ENCODE measurements at places on chromosomes 11 and 22.

DNA sequence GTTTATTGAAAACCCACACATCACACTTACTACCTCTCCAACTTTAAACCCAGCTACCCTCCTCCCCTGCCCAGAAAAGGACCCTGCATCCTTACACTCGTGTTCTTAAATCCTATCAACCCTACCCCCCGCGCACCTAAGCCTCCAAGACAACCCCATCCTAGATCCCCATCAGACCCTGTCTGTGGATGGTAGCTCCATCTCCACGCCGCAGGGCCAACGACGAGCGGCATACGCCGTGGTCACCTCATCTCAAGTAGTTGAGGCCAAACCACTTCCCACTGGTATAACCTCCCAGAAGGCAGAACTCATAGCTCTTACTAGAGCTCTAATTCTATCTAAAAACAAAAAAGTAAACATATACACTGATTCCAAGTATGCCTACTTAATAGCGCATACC, 9.4 kb upstream of the OR56A3 start:
- DNase-seq: no peak

DNA sequence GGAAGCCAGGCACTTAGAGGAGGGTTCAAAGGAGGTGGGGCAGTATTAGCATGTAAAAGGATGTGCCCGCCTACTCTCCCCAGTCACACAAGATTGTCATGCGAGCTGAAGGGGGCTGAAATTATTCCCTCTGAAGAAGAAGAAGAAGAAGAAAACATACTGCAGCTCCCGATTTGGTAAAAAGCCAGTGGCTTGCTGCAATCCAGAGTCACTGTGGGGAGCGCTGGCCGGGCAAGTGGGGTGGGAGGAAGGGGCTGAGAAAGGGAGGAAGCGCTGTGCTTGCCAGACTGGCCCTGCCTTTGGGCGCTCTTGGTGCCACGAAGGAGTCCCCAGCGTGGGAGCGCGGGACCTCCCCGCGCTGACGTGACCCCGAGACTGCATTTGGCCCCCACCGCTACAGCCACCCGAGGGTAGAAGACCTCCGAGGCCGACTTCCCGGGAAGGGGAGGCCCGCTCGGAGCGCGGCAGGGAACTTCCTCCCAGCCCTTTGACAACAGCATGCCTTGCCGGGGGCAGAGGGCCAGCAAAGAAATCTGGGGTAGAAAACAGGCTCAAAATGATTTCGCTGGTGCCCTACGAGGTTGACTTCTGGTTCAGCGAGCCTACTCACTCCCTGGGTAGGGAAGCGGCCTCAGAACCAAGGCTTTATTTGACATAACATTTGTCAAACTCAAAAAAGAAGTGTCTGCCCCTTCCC, 906.3 kb downstream of the DLG2 start:
- DNase-seq: no peak

GRCh38 chr11:9264316-9265210, 587 bp downstream of the DENND5A start:
- DNase-seq: no peak

- no peak for DNase-seq
Observed at GRCh38 chr22:18148293-18148965, 1.5 kb upstream of the USP18 start.

- DNase-seq: no peak
Observed at GRCh38 chr11:86209806-86210657, 34.5 kb upstream of the EED start.

DNA sequence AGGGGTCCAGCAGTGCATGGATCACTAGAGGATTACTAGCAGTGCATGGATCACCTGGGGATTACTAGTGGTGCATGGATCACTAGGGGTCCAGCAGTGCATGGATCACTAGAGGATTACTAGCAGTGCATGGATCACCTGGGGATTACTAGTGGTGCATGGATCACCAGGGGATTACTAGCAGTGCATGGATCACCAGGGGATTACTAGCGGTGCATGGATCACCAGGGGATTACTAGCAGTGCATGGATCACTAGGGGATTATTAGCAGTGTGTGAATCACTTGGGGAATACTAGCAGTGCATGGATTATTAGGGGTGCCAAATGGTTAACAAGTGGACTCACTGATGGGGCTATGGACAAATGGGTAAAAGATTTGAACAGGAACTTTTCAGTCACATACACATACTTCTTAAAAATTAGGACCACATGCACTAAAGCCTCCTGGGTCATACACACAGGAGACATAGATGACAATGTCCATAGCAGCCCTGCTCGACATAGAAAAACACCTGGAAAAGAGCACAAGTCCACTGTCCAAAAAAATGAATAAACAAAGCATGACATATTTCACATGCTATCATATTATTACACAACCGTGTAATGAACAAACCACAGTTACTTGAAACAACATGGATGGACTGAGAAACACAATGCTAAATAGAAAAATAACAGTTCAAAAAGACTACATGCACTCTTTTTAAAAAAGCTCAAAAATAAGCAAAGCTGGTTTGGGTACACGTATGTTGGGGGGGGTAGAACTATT, 109.8 kb downstream of the CD44 start:
- no peak for DNase-seq

- no peak for DNase-seq
Observed at GRCh38 chr11:13120691-13121090, 111.6 kb downstream of the RASSF10 start.

- DNase-seq: no peak
Observed at GRCh38 chr11:128086794-128087193, 500.6 kb downstream of the ETS1 start.

DNA sequence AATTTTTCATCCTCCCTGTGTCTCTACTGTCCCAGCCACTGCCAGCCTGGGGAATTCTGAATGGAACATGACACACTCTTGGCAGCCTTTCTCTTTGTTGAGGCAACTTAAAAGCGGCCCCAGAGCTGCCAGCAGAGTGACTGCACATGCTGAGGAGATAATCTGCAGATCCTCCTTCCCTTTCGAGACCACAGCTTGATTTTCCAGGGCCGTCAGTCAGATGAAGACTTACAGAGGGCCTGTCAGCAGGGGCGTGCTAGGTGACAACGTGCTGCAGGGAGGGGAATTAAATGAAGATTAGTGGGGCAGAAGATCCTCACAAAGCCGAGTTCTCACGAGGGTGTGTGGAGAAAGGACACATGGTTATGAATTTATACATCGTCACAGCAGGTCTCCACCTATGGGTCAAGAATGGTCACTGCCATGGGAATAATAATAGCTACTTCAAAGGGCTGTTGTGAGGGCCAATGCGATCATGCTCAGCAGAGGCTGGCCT, 193.5 kb upstream of the PITPNB start:
- DNase-seq: no peak

DNA sequence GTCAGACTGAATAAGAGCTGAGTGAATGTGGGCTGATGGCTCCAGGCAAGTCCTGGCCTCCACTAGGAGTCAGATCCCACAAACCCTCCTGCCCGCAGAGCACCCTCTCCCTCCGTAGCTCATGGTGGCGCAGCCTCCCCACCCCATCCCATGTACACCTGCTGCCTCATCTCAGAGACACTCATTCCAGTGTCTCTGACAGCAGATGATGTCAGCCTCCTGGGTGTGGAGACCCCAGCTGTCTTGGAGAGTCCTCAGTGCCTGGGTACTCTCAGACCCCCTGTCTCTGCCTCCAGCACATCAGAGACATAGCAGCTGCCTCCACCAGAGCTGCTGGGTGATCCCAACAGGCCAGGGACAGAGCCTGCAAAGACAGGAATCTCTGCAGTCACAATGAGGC, 9.5 kb downstream of the IGLL5 start:
- no peak for DNase-seq

DNA sequence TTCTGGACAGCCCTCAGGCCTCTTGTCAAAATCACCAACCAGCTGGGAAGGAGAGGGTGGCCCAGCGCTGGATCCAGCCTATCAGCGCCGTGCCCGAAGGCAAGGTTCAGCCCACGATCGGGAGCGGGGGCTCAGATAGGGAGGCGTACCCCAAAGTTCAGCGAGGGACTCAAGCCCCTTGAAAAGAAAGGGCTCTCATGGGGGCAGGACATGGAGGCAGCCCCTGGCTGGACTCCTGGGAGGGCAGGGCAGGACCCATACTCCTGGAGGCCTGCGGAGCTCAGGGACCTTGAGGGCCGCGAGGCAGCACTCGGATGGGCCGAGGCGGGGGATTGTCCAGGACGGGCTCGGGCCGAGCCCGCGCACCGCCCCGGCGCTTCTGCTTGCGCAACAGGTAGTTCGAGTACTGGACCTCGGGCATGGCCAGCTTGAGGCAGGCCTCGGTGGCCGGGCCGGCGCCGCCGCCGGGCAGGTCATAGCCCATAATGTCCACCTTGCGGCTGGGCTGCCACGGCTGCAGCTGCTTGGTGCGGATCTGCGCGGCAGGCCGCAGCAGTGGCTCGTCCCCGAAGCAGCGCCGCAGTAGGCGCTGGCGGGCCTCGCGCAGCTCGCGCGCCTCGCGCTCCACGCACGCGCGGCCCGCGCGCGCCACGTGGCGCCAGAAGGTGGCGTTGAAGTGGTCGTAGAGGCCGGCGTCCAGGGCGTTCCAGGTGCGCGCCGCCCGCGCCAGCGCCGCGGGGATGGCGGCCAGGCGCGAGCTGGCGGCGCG, 6.5 kb downstream of the GAL3ST3 start:
- DNase-seq: no peak

DNA sequence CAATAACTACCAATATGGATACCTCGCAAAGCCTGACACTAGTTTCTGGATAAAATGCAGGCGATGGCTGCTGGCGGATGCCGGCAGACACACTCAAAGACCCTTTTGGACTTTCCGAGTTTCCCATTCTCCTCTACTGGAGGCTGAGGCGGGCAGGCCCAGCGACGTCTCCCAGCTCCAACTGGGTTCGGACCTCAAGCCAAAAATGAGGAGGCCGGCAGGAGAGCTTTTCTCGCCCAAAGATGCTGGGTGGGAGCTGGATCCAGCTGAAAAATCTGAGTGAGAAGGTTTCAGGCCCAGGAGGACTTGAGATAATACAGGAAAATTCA, 428 bp upstream of the FEZ1 start:
- no peak for DNase-seq

GRCh38 chr22:34866495-34867131, 199.3 kb upstream of the ISX start:
- no peak for DNase-seq

GRCh38 chr11:117597071-117597470, 199.9 kb downstream of the DSCAML1 start:
- peak; percentile 5 for DNase-seq
